ENCODE measurements at places on chromosomes 3 and 15.

DNA sequence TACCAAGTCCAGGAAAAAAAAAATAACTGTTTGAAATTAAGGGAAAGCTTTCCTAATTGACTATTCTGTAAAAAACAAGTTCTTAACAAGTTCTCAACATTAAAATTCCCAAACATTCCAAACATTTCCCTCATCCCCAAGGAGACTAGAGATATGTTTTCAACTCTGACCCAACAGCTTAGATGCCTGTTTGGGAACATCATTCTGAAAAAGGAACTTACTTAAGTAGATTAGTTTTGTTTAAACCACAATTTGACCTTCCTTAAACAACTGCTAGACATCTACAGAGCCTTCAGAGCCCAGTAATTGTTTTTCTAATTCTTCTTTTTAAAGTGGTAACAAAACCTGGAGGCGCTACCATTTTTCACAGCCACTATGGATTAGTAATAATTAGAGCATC lies 12.8 kb downstream of the UBR1 start:
- DNase-seq, result no peak

DNA sequence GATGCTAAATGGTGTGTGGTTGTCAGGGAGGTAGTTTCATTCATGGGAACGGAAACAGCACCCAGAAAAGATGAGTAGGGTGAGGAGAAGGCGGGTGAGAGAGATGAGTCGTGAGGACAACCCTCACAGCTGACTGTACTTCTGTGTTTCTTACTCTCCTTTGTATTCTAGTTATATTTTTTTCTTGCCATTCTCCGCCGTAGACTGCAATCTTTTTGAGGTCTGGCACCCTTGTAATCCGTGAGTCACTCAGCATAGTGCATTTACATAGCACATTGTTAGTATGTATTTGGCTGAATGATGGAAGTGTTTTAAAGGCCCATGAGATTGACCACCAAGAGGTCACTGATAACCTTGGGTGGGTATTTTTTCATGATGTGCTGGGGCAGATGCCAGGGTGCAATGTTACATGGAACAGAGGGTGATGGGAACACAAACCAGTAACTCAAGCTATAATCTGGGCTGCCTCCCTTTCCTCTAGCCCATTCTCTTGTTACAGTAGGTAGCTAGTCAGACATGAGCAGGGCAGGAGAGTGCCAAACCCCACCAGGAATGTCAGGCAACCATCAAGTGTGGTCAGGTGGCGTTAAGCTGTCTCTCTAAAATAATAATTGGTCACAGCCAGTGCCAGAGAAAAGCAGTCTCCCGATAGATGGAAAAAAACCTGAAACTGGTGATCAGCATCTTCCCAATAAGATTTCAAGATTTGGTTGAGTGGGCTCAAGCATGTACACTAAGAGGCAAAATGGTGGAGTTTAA lies 18.8 kb upstream of the DGKG start:
- DNase-seq, result no peak

DNA sequence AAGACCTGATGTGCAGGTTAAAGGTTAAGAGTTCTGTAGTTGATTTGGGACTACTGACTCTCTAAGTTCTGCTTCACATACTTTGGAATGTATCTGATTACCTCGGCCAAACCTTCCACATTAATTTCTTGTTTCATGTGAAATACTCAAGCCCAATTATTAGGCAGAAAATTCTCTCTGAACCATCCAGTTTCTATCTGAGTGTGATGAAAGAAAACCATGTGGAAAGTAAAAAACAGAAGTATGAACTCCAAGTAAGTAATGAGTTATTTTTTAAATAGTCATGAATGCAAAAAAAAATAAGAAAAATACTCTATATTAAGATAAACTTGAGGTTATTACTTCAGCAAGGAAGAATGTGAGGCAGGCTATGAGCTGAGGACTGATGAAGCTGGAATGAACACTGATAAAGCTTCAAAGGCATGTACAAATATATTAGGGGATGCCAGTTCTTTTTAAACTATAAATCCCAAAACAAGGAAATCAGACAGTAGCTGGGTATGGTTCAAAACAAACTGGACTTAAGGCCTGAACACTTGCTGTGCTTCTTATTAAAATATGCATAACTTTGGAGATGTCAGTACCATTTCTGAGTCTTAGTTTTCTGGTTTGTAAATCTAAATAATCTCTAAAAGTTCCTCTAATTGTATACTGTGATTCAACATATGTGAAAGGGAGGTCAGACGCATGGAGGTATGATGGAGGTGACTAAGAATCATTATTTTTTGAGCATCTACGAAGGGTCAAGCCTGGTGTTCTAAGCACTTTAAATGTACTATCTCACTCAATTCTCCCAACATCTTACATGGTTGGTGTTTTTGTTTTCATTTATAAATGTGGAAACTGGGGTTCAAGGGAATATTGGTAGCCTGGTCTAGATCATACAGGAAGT lies 59.6 kb downstream of the COL6A6 start:
- DNase-seq, result peak; percentile 86

- DNase-seq, result no peak
These were observed 6.8 kb downstream of the GATA2 start for GRCh38 chr3:128486205-128486628.

DNA sequence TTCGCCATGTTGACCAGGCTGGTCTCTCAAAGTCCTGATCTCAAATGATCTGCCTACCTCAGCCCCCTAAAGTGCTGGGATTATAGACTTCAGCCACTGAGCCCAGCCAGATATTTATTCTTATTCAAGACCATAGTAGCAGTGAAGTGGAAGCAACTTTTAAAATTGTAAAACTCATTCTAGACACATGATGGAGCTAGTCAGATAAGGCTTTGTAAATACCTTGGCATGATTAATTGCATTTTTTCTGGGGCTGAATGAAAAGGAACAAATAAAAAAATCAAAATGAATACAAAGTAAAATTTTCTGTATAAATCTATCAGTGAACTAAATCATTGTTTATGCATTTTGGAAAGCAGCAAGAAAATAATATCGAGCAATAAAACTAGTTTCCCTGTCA lies 4.1 kb upstream of the MYO1E start:
- DNase-seq, result no peak
